Karpas-422 (cell line): ENCODE measurements at places on chromosomes 7 and 10.

GRCh38 chr10:28738200-28738599 lies 60.9 kb downstream of the BAMBI start:
- DNase-seq: peak; percentile 47

- no peak for DNase-seq
These were observed 18.0 kb upstream of the ZNF488 start for GRCh38 chr10:47401874-47402640.

DNA sequence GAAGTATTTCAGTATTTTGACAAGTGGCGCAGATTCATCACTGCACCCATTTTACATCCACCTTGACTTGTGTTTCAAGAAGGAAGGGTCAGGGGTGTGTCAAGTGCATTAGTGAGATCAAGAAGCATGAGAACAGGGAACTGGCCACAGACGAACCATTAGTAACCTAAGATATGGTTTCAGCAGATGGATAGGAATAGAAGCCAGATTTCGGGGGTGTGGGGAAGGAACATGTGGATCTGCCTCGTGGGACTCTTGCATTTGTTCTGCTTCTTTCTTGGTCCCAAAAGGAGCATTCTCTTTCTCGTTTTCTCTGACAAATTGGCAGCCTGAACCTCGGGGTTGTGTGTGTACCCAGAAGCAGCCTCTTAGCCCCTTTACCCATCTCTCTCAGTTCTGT lies 9.6 kb downstream of the DENND2A start:
- DNase-seq: no peak

GRCh38 chr10:77594471-77594783 lies 43.2 kb downstream of the KCNMA1 start:
- DNase-seq: peak; percentile 82

DNA sequence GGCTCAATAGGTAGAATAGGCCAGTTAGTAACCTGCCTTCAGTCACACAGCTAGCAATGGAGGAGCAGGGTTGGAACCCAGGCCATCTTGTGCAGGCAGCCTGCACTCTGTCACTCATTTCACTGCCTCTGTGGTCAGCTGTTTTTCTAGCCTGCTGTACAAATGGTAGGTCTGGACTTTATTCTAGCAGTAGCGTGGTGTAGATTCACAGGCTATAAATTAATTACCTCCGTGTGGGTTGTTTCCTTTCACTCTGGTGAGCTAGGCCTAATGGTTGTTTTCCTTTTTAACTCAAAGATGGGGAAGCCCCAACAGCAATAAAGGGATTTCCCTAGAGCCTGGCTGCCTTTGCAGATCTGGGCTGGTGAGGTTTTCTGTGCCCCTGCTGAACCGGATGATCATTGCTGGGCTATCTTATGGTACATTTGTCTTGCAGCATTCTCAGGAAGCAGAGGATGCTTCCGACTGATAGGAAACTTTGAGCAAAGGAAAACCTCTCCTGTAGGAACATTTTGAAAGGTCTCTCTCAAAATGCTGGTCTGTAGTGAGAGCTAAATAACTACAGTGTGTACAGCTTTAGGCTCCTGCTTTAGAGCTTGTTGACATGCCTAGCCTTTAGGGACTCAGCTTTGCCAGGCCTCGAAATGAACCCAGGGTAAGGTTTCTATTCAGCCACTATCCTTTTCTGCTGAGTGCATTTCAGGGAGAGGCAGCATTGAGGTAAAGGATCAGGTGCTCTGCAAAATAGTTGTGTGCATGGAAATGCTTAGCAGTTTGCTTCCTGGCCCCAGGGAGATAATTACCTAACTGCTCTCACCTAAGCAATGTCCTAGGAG lies 157.4 kb downstream of the ST7 start:
- DNase-seq: no peak

GRCh38 chr7:94590526-94591162 lies 65.3 kb downstream of the SGCE start:
- peak; percentile 58 for DNase-seq

DNA sequence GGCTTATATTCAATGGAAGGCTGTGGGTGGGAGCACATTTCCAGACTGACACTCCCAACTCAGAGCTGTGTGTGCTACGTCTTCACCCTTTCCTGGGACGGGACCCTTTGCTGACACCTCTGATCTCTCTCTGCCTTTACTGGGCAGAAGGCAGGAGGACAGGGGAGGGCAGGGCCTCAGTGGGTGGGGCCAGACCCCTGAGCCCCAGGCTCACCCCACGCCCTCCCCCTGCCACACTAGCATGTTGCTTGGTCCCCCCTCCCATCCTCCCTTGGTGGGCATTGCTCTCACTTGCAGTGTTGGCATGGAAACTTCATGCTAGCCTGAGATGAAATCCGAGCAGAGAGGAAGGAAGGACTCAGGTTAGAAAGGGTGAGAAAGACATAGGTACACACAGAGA lies 18.4 kb downstream of the TMEM273 start:
- no peak for DNase-seq

- DNase-seq: no peak
These were observed 326.9 kb downstream of the GPAM start for GRCh38 chr10:111856631-111857030.

DNA sequence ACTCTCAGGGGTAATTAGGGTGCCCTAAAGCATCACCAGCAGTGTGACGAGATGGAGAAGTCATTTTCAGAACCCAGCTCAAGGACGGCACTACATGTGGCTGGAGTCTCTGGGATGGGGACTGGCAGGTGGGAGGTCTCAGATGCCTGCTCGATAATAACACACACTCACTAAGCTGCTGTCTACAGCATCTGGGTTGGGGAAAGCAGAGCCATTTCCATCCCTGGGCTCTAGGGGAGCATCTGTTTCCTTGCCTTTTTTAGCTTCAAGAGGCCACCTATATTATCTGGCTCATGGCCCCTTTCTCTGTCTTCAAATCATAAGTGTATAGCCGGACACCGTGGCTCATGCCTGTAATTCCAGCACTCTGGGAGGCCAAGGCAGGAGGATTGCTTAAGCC lies 79.6 kb downstream of the SH3PXD2A start:
- DNase-seq: no peak

DNA sequence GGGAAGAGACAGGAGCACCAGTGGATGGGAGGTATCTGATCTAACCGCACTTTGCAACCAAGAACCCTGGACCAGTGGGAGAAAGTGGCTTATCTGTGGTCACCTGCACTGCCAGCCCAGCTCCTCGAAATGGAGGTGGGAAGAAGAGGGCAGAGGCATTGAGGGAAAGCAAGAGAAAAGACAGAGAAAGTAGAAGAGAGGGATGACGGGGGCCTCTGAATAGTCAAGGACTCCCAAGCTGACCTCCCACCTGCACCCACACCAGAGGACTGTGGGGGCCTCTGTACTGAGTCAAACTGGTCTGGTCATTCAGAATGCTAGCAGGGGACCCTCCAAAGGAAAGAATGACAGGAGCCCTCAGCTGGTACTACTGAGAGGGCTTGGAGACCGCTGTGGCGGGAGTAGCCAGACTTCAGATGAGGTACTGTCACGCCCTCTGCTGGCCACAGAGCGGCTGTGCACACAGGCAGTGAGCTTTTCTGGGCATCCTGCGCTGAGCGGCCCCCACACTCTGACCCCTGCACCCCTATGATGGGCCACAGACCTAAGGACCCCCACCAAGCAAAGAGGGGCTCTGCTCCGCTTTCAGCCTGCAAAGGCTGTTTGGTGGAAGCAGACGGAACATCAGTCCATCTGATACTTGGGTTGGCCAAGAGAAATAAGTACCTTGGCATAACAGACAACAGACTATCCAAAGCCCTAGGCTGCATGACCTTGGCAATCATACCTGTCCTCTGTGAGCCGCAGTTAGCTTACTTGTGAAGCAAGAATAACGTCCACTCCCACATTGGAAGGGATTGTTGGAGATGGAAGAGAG lies 112.9 kb downstream of the COL13A1 start:
- DNase-seq: peak; percentile 86

GRCh38 chr10:58992830-58993460 lies 183.5 kb upstream of the PHYHIPL start:
- DNase-seq: no peak
